ENCODE measurements at places on chromosomes 13 and 19.

DNA sequence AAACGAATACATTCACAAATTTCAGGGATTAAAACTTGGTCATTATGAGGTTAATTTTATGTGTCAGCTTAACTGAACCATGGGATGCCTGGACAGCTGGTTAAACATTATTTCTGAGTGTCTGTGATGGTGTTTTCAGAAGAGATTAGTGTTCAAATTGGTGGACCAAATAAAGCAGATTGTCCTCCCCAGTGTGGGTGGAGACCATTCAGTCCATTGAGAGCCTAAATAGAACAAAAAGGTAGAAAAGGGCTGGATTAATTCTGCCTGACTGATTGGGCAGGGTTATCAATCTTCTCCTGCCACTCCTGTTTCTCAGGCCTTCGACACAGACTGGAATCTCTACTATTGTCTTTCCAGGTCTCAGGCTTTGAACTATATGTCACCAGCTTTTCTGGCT lies 203.8 kb upstream of the SLITRK6 start:
- no peak for DNase-seq

DNA sequence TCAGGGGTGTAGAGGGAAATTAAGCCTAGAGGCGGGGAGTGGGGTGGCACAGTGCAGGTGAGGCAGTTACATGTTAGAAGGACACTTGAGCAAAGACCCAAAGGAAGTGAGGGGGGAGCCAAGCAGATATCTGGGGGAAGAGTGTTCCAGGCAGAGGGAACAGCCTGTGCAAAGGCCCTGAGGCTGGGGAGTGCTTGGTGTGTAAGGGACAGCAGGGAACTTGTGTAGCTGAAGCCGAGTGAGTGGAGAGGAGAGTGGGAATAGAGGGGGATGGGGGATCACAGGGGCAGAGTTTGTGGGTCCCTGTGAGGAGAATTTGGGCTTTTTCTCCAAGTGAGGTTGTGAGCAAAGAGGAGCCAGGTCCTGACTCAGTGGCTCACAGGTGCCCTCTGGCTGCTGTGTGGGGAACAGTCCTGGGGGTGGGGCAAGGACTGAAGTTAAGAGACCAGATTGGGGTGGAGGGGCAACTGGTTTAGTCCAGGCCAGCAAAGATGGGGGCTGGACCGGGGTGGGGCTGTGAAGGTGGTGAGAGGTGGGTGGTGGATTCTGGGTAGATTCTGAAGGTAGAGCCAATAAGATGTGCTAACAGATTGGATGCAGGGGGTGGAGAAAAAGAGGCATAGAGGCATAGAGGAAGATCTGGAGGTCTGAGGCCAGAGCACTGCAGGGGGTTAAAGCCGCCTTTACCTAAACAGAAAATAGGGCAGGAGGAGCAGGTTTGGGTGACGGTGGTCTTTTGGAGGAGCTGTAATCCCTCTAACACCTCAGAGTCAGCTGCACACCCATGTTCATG lies 75.3 kb downstream of the CACNA1A start:
- peak; percentile 41 for DNase-seq

- DNase-seq = no peak
Observed at GRCh38 chr19:3451451-3451866, 28.9 kb downstream of the SMIM24 start.

DNA sequence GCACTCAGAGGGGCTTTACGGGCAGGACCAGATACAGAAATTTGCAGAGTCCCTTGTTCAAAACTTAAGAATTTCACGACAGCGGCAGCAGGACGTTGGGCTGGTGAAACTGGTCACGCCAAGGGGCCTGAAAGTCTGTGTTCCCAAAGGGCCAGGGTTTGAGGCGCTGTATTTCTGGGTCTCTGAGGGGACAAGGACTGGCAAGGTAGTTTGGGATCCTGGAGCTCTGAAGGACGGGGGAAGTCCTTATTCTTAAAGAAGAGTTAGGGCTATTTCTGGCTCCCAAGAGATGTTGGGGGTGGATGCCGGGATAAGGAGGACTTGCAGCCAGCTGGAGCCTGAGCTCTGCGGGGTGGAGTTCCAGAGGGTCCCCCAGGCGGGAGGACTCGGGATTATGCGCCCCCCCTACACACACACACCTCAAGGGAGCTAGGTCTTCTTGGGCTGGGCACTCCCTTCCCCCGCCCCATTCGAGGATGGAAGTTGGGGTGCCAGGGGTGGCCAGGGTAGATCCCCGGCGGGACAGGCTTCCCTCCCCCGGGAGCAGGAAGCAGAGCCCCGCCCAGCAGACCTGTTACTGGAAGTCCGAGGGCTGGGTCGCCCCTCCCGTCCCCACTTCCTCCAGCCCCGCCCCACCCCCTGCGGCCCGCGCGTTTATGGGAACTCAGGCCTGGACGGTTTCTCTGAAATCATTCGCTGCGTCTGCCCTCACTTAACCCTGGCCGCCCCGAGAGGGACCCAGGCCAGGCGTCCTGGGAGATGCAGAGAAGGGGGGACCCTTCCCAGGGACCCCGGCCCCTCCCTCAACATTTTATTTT lies 5.6 kb downstream of the BCL3 start:
- DNase-seq = no peak

GRCh38 chr13:59846845-59847620 lies 316.7 kb downstream of the DIAPH3 start:
- DNase-seq = no peak

DNA sequence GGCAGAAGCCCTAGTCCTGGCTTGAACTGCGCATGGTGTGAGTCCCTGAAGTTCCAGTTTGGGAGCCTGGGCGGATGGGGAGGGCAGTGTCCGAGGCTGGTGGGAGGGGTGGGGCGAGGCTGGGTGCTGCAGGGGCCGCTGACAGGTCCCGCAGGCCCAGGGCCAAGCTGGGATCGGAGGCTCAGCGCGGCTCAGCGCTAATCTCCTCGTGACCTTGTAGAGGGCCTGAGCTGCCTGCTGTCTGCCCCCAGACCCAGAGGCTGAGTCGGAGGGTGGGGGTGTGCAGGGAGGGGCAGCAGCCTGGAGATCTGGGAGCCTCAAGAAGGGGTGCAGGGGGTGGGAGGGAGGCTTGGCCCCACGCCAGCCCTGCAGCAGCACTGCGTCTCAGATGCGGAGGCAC lies 3.0 kb downstream of the ATP1A3 start:
- no peak for DNase-seq

DNA sequence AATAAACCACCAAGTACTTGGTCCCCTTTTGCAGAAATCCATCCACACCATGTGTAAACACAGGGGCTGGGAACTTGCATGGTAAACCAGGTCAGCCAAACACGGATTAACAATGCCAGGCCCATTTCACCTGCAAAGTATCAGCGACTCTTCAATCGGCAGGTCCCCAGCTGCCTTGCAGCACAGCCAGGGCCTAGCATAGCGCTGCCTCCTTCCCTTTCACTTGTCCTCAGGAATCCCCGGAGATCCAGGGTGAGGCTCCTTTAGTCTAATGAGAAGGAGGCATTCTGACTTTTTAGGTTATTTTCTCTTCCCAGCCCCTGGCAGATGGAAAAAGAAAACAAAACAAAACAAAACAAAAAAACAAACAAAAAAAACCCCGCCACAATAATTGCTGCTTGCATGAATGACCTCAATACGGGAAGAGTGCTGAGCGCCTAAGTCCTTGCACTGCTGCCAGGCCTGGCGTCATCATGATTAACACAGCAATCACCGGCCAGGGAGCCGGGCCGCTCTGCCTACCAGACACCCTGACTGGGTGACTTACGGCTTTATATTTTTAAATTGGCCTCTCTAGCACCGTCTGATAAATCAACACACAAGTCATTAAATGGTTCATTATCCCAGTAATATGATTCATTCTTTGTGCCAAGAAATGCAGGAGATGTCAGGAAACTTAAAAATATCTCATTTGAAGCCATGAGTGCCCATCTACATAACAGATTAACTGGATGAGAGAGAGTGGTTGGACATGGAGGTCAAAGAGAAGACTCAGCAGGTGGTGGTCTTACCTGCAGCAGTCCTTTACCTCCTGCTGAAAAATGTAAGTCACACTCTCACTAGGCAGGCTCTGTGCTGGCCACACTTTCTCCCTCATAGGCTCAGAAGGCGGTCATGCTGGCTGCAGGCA lies 692.7 kb downstream of the UQCRFS1 start:
- no peak for DNase-seq

DNA sequence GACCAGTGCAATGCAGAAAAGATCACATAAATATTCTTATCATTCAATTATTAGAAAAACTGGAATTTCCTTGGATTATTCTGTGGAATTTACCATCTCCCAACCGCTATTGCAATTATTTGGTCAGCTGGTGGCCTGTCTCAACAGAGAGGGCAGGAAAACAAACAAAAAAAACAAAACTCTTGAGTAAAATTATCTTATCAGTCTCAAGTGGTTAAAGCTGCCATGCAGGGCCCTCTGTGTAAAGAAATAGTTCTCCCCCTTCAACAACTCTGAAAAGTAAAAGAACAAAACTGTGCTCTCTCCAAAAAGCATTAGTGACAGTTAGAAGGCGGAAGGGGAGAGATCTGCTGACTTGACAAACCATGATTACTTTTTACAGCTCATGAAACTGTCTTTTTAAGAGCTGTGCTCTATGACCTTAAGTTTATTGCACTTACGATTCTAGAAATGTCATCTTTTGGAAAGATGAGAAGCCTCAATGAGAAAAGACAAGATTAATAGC lies 152.3 kb downstream of the DLEU7 start:
- DNase-seq = no peak

GRCh38 chr19:43028866-43029265 lies 2.6 kb upstream of the PSG11 start:
- no peak for DNase-seq

GRCh38 chr13:48192411-48192935 lies 40.5 kb upstream of the ITM2B start:
- DNase-seq = no peak

DNA sequence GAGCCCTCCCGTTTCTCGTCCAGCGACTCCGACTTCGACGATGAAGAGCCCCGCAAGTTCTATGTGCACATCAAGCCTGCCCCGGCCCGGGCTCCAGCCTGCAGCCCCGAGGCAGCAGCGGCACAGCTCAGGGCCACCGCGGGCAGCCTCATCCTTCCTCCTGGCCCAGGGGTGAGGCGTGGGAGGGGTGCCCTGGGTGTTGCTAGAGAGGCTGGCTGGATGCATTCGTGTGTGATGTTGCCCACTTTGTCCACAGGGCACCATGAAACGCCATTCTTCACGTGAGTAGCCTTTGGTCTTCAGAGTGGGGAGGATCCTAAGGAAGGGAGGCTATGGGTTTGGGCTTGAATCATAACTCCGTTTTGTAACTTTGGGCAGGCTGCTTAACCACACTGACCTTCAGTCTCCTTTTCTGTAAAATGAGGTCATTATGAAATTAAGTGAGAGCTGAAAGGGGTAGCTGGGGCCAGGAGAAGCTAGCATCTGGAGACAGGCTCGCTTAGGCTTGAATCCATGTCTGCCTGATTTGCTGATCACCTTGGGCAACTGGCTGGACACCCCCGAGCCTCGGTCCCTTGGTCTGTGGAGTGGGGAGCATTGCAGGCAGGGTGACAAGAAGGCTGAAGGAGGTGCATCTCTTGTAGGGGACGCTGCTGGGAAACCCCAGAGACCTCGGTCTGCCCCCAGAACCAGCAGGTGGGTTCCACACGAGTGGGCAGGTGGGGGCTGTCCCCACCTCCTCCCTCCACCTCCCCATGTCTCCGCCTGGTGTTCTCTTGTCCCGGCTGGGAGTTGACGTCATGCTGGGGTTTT lies 18.7 kb upstream of the B3GNT3 start:
- DNase-seq = no peak

DNA sequence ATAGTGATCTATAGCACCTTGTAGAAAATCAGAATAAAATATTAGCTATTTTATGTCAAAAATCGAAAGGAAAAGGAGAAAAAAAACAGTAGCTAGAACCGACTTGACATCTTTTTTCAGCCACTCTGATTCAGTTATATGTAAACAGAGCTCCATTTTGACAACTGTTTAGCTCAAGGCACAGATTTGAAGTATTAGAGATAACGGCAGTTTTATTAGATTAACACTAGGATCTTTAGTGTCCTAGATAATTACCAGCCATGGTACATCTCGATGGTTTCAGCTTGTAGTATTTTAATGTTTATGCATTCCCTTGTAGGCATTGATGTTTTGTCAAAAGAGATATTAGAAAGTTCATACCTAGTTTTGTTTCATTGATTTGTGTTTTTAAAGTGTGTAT lies 67.3 kb downstream of the PCDH17 start:
- DNase-seq = no peak

GRCh38 chr19:15223649-15224361 lies 8.4 kb downstream of the EPHX3 start:
- DNase-seq = no peak

GRCh38 chr19:30320916-30321315 lies 51.3 kb upstream of the ZNF536 start:
- DNase-seq = no peak

GRCh38 chr13:51396352-51396751 lies 56.5 kb downstream of the INTS6 start:
- no peak for DNase-seq

DNA sequence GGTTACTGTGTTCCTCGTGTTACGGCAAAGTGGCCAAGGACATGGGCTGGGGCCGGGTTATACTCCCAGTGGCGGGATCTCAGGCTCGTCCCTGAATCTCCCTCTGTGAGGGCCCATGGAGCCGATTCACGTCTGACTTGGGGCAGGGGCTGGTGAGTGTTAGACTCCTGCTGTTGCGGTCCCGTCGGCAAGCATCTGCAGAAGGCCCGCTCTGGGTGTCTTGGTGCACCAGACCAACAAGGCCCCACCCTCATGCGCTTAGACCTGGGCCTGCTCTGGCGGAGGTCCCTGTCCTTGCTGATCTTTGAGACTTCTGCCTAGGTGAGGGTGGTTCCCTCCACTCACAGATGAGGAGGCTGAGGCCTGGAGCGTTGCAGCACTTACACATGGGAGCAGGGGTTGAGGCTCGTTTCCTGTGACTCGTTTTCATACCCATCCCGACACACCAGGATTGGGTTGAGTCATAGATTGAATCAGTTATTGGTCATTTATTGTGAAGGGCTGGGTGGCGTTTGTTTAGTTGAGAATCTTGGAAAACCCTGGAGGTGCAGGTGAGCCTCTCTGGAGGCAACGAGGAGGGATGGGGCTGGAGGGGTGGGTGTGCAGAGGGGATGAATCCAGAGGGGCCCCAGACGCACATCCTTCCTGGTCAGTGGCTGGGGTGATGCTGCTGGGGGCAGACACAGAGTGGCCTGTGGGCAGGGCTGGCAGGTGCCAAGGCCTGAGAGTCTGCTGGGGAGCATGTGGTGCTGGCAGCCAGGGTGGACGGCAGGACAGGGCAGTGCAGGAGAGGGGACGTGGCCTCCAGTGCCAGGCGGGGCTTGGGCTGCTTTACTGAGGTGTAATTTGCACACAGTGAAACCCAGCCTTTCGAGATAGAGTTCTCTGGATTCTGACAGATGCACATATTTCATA lies 4.6 kb downstream of the EPN1 start:
- DNase-seq = no peak

- DNase-seq = no peak
Observed at GRCh38 chr13:66345518-66345810, 884.7 kb downstream of the PCDH9 start.

Data from T follicular helper cell (primary cell).